ENCODE measurements at places on chromosomes 7 and 10.

DNA sequence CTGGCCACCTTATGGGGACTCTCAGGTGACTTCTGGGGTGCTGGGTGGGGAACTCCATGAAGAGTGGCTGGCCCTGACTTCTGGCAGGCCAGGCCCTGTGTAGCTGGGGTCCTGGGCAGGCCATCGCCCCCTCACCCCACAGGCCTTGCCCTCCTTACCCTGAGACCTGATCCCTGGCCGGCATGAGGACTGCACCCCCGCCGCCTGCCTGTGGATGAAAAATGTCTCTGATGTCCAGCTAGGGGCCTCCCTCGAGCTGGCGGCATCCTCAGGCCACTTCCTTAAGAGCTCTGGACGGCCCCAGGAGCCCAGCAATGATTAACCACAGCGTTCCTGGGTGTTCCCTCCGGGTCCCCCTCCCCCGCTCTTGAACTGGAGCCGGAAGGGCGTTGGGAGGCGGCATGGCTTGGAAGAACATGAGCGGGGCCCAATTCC is 31.8 kb upstream of the SHH start:
- no peak for DNase-seq

- no peak for DNase-seq
These were observed 486.4 kb upstream of the FOXK1 start for GRCh38 chr7:4195660-4196059.

DNA sequence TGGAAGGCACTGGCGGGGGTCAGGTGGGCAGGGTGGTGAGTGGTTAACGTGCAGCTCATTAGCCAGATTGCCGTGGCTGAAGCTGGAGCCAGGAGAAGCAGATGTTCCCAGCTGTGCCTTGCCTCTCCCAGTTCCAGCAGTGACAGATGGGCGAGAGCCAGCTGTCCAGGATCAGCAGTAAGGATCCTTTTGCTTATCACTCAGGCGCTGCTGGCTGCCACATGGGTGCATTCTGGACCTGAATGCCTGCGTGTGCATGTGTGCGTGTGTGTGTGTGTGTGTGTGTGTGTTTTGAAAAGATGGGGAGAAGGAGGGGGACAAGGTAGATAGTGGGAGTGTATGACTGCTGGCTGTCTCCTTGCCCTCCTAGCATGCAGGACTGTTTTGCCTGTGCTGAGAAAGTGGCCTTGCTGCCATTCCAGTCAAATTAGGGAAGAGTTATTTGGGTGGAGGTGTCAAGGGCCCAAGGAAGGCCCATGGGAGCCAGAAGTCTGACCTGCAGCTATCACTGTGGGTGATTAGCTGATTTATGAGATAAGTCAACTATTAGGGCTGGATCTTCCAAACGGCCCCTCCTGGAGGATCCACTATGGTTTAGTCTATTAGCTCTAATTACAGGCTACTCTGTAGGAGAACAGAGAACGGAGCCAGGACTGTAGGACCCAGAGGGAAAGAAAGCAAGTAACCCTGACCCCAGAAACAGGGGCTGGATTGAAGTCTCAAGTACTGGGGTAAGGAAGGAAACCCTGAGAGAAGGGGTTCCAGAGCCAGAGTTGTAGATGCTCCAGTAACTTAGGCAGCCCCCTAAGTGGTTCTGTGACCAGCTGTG is 3.3 kb downstream of the EPHA1 start:
- DNase-seq = no peak

DNA sequence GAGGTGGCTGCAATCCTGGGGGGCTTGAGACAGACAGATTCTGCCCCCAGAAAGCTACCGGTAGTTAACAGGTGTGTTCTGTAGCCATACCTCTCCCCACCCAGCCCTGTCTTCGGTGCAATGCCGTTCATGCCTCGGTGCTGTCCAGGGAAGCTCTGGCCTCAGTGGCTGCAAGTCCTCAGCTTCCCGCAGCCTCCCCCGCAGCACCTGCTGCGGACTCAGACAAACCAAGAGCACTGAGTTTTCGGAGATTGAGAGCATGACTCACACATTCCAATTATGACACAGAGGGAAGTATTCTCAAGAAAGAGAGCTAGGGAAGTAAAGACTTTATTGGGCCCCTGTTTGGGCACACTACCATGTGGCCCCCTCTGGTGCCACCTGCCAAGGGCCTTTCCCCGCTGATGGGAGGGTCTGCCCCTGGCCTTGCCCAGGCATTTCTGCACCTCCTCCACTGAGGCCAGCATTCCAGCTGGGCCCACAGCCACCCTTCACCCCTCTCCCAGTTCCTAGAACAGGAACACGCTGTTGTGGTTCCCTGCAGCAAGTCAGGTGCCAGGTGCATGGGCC is 30.2 kb upstream of the EZH2 start:
- DNase-seq = peak; percentile 38

DNA sequence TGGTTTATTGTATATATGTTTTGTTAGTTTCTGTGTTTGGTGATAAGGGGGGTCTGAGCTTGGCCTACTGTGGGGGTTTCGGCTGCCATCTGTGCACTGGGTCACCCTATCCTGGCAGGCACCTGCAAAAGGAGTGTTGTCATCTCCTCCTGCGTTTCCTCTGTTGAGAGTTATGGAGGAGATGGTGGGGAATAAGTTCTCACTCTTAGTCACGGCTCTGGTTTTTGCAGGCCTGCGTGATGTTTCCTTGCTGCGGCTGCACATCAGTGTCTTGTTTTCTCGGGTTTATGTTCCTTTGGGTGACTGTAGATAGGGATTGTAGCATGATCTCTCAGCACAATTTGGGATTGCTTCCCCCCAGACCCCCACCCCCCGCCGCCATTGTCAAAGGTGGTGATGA is 36.8 kb downstream of the CCM2 start:
- DNase-seq = no peak

- no peak for DNase-seq
These were observed 286.9 kb downstream of the KCNMA1 start for GRCh38 chr10:77350711-77351119.

DNA sequence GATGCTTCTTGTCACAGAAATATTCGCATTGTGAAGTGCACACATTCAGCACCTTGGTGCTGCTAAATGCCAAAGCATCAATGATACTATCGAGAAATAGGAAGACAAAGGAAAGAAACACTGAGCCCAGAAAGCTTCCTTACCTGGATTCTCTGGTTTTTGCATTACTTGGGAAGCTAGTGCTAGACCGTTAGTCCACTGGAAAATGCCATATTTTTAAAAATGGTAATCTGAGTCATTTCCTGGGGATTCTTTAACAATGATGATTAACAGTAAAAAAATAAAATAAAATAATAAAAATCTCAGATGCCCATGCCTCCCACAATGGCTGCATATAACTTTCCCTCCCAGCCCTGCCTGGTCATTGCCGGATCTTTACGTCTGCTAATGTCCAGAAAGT is 420.1 kb upstream of the MGMT start:
- no peak for DNase-seq

DNA sequence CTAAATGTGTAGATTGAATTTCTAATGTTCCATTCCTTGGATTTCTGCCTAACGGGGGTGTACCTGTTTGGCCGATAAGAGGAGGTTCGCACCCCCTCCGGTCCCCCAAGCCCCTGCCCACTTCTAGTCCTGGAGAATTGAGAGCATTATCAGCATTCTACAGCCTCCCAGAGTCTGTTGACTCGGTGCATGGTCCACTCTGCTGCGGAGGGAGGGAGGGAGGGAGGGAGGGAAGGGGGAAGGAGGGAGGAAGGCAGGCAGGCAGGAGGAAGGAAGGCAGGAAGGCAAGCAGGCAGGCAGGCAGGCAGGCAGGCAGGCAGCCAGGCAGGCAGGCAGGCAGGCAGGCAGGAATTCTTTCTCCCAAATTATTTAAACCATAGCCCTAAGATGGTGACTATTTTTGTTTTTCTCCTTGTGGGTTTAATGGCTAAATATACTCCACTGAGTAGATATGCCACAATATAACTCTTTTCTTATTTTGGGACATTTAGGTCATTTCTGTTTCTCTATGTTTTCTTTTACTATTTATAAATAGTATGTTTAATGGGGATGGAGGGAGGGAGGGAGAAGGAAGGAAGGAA is 69.5 kb upstream of the CHST15 start:
- no peak for DNase-seq

GRCh38 chr7:16999541-17000267 is 117.9 kb upstream of the AGR3 start:
- DNase-seq = no peak

DNA sequence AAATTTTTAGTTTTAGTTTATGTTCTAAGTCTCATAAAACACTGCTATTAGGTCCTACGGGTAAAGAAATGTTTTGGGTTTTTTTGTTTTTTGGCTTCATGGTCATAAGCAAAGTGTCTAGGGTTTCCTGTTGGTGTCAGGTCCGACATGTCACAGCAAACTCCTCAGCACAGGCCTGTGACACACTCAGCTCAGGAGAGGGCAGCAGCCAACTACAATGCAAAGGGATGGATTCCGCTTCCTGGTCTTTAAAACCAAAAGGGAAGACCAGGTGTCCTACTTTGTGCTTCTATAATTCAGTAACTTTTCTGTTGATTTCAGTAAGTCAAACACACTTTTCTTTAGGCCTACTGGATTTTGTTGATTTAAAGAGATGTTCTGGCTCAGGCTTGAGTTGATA is 83.8 kb upstream of the MACROH2A2 start:
- DNase-seq = no peak

DNA sequence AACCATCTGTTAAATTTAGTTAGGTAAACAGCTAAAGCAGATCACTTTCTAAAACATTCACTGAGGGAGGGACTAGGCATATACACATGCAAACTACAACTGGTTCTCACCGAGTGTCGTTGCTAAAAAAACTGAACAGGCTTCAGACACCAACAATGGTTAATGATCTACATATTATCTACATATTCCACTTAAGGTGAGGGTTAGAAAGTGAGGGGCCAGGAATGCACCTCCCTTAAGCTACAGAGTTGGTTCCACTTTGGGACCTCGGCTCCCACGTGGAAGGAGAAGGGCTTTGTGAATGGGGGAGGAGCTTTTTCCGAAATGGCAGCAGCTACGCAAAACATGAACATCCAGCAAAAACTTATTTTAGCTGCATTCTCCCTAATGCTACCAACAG is 5.8 kb downstream of the CTBP2 start:
- DNase-seq = no peak

DNA sequence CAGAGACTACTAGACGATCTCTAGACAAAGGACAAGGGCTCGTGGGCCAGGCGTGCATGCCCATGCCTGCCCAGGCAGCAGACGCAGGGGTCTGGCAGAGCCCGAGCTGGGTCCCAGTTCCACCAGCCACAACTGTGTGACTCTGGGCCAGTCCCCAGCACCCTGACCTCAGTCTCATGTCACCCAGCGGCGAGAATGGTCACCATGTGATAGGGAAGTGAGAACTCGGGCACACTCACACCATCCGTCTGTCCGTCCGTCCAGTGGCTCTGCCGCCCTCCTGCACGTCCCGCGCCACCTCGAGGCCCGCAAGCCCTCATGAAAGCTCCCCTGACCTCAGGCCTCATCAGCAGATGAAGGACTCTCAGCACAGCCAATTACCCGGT is 280.0 kb downstream of the ELFN1 start:
- DNase-seq = no peak

DNA sequence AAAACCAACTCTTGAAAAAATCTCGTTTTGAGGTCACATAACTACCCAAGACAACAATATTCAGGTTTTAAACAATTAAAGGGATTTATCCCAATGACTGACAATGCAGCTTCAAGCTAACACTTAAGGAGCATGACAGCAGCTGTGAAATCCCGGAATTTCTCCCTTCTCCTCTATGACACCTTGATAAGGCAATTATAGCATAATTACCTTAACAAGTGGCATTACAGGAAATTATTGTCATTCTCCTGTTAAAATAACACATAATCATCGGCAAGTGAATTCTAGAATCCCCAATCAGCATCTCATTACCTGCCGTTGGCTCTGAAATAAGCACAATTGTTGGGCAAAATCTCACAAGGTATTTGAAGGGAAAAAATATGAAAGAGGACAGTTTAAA is 417.0 kb upstream of the PFKP start:
- DNase-seq = no peak

DNA sequence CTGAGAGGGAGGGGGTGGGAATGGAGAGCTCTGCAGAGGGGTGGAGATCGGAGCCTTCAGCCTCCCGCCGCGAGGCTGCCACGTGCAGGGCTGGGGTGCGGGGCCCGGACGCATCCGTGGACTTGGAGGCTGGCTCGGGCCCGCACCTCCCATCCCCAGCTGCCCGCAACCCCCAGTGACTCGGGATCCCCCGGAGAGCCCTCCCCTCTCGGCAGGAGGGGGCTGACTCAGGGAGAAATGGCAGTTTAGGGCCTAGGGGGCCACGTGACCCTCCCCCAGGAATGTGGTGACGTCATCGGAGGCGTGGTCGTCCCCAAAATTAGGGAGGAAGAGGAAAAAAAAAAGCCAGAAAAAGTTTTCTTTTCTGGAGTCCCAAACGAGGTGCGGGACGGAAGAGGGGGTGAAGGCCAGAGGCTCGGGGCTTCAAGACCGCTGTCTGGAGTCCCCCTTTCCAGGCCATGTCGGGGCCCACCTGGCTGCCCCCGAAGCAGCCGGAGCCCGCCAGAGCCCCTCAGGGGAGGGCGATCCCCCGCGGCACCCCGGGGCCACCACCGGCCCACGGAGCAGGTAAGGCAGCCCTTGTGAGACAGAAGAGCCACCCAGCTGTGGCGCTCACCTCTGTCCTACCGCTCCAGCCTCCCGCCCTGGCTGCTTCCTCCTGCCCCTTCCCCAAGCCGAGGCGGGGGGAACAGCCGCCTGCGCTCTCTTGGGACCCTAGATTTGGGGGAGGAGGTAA is at the start of gene TRIP6:
Gene TRIP6, plus strand, starts transcription at position 348 of the 736 bp plus-strand sequence. Its CDS starts 111 bp downstream, at position 459.
- peak; percentile 89 for DNase-seq

DNA sequence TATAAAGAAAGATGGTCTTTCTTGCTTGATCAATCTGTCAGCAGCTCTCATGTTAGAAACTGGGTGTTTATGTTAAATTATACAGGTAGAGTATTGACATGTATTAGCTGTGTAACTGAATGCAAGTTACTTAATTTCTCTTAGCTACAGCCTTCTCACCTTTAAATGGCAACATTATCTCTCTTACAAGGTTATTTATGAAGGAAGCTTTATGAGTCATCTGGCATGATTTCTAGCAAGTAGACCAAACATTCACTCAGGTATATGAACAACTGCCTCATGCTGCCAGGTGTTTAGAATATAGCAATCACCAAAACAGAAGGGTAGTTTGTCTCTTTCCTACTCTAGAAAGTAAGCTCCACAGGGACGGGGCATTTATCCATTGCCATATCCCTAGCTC is 8.5 kb downstream of the ARL4A start:
- DNase-seq = no peak

- DNase-seq = no peak
These were observed 53.8 kb upstream of the TCF7L2 start for GRCh38 chr10:112896273-112896672.

DNA sequence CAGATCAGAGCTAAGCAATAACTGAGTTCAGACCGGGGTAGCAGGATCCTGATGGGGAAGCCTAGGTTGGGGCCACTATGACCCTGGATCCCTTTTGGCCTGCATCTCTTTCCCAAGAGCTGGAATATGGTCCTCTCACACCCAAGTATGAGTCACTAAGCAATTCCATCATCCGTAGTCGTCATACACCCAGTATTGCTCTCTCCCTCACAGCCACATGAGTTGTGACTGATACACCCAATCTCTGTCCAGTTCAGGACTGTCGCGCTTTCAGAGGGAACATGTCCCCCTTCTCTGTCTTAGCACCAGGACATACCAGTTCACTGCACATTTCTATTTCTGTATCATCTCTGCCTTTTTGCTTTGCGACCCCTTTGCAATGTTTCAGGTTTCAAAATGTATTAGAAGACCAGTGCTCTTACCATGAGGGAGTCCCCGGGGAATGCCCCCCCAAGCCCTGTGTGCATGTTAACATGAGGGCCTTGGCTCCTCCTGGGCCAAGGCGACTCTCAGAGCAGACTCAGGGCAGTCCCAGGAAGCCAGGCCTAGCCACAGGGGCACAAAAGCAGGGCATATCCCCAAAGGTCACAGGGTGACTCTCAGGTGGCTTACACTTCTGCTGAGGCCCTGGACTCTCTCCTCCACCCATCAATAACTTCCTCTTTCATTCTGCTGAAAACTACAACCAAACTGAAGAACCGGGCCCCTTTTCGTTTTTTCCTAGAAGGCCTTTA is 75.3 kb upstream of the SAMD8 start:
- DNase-seq = peak; percentile 74
